ENCODE measurements at places on chromosomes 12 and 14. TPM values are rescaled to one million over a fixed set of nuclear protein-coding genes. Genes with fewer than 3 reads are reported as not detected.

GRCh38 chr14:48384821-48385220 lies 709.4 kb upstream of the MDGA2 start:
- no peak for DNase-seq

DNA sequence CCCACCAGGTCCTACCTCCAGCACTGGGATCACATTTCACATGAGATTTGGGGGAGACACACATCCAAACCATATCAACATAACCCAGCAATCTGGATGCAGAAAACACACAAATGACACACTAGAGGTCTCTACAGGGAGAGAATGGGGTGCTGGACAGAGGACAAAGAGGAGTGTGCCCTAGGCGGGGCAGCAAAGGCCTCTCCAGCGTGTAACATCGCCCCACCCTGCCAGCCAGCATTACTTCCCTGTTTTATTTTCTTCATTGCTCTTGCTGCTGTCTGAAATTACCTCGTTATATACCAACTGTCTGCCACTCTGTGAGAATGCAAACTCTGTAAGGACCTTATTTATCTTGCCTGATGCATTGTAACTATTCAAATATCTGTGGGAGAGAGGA lies 61.1 kb downstream of the RIMBP2 start:
- no peak for DNase-seq

DNA sequence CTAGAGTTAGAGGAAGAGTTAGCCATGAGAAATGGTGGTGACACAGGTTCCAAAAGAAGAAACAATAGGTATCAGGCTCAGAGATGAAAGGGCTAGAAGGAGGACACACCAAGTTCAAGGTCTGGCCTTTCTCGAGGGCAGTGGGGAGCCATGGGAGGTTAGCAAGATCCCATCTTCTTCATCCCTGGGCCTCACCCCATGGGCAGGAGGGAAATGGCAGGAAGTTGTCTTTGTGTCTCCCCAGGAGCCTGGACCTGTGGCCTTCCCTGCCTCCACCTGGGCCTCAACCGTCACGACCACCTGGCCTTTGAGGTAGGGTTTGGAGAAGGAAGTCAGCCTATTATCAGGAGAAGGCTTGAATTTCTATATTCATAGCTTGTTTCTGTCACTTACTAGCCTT lies 5.8 kb upstream of the AQP2 start:
- no peak for DNase-seq

- DNase-seq = no peak
Measured at GRCh38 chr12:636632-637031, 26.6 kb downstream of the NINJ2 start.

DNA sequence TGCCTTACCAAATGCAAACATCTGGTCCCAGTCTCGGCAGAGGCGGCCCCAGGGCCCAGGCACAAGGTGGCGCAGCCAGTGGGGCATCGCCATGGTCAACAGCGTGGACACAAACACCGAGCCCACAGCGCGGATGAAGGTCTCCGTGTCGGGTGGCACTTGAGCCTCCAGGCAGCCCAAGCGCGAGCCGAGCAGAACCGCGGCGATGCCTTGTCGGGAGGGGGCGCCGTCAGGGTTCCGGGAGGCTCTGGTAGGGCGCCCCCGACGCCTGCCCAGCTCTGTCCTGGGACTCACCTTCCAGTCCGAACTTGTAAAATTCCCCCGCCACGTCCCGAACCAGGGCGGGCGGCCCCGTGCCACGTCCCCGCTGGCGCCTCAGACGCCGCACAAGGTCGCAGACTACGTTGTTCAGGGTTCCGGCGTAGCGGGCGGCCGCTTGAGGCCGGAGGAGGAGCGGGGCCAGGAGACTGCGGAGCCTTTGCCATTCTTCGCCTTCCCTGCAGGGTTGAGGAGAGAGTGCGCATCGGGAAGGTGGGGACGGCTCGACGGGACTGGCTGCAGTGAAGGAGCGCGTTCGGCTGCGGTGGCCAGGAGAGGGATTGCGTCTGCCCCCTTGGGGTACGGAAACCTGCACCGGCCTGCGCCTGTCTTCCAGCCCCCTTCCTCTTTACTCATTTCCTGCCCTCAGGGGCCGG lies 1.7 kb downstream of the CYP27B1 start:
- no peak for DNase-seq

DNA sequence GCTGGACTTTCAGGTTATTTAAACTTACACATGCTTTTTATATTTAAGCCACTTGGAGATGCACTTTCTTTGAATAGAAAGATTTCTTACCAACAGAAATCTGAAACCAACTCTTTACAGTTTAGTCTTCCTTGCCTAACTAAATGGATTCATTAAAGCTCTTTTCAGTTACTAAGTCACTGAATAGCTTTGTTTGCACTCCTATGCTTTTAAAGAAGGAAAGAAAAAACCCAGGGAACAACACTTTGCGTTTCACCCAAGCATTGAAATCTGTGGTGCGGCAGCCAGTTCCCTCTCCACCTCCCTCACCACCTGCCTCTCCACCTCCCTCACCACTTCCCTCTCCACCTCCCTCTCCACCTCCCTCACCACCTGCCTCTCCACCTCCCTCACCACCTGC lies 70.3 kb downstream of the RIMBP2 start:
- DNase-seq = no peak

GRCh38 chr12:93203361-93203760 lies 174.4 kb upstream of the NUDT4 start:
- DNase-seq = no peak

DNA sequence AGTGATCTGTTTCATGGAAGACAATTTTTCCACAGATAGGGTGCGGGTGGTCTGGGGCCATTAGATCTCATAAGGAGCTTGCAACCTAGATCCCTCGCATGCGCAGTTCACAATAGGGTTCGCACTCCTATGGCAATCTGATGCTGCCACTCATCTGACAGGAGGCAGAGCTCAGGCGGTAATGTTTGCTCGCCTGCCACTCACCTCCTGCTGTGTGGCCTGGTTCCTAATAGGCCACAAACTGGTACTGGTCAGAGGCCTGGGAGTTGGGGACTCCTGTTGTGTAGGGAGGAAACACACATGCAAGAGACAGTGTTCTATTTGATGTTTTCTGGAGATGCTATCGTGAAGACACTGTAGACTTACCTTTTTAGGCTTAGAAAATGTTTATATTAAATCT lies 77.0 kb upstream of the FGD4 start:
- DNase-seq = no peak

DNA sequence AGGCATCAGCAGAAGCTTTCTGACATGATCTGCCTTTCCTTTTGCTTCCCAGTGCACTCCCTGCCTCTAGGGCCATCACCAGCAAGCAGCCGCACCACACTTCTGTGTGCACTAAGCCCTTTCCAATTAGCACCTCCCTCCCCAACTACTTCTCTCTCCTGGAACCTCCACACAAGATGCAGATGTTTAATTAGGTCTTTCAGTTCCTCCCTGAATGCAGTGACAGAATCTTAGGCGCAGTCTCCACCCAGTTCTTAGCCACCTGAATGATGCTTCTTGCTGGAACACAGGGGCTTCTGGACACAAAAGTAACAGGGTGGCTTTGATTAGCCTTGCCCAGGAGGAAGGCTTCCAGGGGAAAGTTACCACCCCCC lies 32.9 kb downstream of the NIN start:
- no peak for DNase-seq

CGRRF1 gene
- 19.0 TPM for total RNA-seq

AMHR2 gene
- not detected for total RNA-seq

RNASE1 gene
- total RNA-seq = 1,585 TPM

RD3L gene
- total RNA-seq = not detected

SLC7A7 gene
- total RNA-seq = 70.4 TPM

SERPINA12 gene
- not detected for total RNA-seq

ACRBP gene
- 1.9 TPM for total RNA-seq

FAR2 gene
- 25.4 TPM for total RNA-seq

STON2 gene
- 31.4 TPM for total RNA-seq
